Kasumi-1 (cell line): ENCODE measurements at places on chromosomes 7 and 10.

GRCh38 chr7:157613575-157614322, 276.9 kb downstream of the DNAJB6 start:
- no peak for DNase-seq

- DNase-seq: no peak
These were observed 13.6 kb downstream of the OPTN start for GRCh38 chr10:13113544-13113943.

- DNase-seq: no peak
These were observed 126.5 kb upstream of the JCAD start for GRCh38 chr10:30185916-30186315.

GRCh38 chr10:48423884-48424283, 117.4 kb downstream of the MAPK8 start:
- no peak for DNase-seq

- DNase-seq: peak; percentile 89
These were observed 49.9 kb downstream of the PWWP2B start for GRCh38 chr10:132446661-132447445.

- DNase-seq: no peak
These were observed 11.0 kb downstream of the LCOR start for GRCh38 chr10:96842896-96843723.

DNA sequence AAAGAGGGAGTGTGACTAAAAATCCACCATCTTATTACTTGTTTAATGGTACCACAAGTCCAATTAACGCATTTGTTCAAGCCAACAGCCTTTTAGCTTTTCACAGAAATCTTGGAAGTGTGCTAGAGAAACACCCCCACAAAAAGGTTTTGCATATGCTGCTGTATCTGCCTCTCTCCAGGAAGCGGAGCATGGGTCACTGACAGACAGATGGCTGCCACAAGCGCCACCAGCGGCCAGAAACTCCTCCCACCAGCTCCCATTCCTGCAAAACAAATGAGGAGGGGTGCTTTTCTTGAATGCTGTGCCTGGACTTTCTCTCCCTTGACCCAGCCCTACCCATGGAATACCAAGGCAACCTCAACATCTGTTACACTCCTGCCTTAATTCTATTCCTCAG, 176.3 kb upstream of the LRGUK start:
- no peak for DNase-seq

GRCh38 chr10:61663466-61663865, 737 bp downstream of the CABCOCO1 start:
- no peak for DNase-seq

- DNase-seq: no peak
These were observed 128.4 kb downstream of the ARHGAP22 start for GRCh38 chr10:48476279-48476982.

DNA sequence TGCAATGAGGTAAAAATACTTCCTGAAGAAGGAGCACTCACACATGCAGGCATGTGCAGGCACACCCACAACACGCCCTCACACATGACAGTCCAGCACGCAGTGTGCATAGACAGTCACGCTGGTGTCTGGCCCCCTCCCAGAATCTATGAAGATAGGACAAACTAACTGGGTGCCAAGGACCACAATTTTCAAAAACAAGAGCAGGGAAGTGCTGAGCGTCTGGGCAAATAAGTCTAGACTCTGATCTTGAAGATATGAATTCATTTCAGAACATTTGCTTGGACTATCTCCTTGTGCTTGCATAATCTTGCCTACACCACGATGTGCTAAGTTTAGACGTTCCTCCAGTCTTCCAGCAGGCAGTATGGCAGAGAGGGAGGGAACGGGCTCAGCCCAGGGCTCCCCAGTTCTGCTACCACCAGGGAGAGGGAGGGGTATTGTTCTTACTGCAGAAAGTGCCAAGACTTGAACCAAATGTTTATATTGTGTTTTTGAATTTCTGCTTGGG, 276.5 kb upstream of the KLF6 start:
- no peak for DNase-seq
